ENCODE measurements at places on chromosomes 2 and 18.

GRCh38 chr2:96112501-96113366, 3.6 kb downstream of the ADRA2B start:
- no peak for DNase-seq

GRCh38 chr2:196653843-196654242, 14.3 kb downstream of the CCDC150 start:
- no peak for DNase-seq

GRCh38 chr2:207530160-207531031, 634 bp downstream of the CREB1 start:
- DNase-seq: peak; percentile 86

GRCh38 chr18:27378431-27379095, 193.5 kb upstream of the CHST9 start:
- DNase-seq: no peak

GRCh38 chr2:162390801-162391200, 46.9 kb downstream of the GCA start:
- no peak for DNase-seq

DNA sequence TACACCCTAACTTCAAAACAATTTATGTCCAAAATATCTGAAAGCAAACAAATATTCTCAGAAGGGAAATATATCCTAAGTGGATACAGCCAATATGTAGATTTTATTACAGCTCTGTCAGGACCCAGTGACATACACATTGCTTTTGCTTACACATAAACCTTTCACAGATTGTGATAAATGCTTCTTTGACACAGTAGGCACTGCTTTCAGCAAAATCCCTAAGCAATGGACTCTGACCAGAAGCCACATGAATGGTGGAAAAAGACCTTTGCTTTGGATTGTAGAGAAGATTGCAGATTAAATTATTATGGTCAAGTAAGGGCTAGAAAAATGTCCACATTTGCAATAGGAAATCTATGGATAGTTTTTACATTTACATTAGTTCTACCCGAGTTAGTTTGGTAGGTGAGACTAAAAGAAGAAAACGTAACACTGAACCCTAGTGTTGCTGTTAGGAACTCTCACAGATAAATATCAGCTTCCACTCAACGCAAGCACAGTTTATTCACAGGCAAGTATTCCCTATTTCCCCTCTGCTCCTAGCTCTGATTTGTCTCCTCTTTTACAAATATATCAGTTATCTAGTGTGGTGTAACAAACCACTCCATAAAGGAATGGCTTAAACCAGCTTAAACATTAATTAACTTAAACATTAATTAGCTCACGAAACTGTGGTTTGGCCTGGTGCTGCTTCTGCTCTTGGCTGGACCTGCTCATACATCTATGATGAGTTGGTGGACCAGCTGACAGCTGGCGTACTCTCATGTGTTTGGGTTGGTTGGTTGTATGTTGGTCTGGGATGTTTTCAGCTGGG, 23.6 kb upstream of the SERPINE2 start:
- no peak for DNase-seq

- no peak for DNase-seq
Observed at GRCh38 chr18:67646890-67647289, 130.4 kb upstream of the DSEL start.

DNA sequence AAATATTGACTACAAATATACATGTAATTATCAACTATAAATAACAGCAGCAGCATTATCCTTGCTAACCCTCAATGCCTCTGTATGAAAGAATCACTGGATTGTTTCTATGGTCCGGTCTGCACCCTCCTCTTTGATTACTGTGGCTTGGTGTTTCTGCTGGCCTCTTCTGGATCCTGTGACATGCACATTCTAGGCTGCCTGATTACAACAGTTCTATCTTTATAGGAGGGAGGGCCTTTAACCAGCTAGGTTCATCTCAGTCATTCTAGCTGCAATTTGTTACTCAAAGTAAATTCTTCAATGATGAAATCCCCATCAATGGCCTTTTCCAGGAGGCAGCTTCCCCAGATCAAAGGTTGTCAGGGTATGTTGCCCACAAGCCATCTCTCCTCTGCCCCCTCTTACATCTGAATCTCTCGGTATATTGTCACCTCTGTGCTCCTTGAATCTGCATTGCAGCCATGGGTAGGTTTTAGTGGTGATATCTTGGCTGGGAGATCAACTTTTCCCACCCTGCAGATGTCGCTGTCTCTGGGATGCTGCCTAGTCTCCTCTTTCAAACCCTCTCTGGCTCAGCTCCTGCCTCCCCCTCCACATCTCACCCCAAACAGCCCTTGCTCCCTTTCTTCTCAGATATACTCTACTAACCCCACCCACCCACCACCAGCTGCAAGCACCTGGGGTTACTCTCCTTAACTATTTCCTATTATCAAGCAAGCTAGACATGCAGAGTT, 106.2 kb upstream of the BZW1 start:
- peak; percentile 67 for DNase-seq
